ENCODE measurements at places on chromosomes 13 and 19.
A peak's percentile ranks its signal among the peaks of the same experiment; 100 is the strongest.

- DNase-seq: no peak
Measured at GRCh38 chr13:87208636-87209035, 462.5 kb upstream of the SLITRK5 start.

DNA sequence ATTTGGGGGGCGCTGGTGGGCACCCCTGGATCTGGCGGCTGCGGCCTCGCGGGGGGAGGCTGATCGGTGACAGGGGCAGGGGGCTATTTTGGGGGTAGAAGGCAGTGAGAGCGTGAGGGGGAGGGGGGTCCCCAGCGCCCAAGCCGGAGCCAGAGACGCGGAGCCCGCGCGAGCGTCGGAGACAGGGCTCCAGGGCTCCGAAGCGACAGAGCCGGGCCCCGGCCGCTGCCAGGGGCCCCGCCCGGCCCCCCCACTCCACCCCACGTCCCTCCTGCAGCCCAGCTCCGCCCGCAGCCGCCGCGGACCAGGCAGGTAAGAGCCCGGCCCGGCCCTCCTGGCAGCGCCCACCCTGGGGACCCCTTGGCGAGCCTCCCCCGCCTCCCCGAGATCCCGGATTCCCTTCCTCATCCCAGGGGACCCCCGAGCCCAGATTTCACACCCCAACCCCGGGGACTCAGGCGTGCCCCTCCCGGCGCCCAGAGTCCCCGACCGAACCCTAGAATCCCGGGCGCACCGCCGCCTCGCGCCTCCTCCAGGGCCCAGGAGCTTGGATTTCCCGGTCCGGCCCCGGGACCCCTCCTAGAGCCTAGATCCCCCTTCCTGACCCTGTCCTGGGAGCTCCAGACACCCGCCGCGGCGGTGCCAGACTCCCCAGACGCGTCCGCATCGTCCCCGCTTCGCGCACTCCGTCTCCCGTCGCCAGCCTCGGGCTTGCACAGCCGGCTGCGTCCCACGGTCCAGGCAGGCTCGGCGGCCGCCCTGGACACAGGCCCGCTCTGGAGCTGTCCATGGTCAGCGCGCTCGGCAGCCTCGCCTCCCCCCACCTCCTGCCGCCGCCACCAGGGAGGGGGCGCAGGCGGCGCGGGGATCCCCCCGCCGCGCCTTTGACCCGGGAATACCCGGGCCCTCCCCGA, at the start of gene PPFIA3:
Gene PPFIA3, plus strand, starts transcription at position 134 of the 914 bp plus-strand sequence. CDS start 8,330 bp downstream, outside the sequence.
- peak; percentile 69 for DNase-seq

DNA sequence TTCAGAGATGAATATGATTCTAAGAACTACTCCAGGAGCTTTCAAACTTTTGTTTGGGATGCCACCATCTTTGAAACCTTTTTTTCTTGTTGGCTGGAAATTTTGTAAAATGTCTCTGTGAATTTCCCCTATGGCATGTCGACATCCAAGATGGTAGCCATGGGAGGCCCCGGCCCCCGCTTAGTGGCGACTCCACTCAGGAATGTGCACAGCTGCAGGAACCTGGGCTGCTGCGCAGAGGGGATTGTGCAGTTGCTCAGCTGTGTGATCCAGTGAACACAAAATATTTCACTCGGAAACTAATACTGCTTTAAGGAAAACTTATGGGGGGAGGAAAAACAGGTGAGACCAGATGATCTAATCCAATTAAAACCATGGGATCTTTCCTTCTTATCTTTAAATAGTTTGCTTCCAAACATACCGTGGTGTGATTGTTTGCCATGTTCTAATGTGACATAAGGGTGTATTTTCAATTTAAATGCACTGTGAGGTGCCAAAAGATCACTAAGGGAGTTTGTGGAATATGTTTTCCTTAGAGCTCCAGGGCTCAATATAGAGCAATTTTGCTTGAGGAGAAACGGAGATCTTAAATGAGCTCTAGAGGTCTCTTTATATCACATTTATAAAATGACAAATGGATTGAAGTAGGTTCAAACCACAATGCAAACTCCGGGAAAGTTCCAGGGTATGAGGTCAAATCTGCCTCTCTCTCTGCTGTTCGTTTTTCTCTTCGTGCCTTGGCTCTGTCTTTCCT, 497.7 kb downstream of the FGF9 start:
- DNase-seq: no peak

GRCh38 chr19:42111811-42112210, 20.4 kb downstream of the POU2F2 start:
- DNase-seq: peak; percentile 47

DNA sequence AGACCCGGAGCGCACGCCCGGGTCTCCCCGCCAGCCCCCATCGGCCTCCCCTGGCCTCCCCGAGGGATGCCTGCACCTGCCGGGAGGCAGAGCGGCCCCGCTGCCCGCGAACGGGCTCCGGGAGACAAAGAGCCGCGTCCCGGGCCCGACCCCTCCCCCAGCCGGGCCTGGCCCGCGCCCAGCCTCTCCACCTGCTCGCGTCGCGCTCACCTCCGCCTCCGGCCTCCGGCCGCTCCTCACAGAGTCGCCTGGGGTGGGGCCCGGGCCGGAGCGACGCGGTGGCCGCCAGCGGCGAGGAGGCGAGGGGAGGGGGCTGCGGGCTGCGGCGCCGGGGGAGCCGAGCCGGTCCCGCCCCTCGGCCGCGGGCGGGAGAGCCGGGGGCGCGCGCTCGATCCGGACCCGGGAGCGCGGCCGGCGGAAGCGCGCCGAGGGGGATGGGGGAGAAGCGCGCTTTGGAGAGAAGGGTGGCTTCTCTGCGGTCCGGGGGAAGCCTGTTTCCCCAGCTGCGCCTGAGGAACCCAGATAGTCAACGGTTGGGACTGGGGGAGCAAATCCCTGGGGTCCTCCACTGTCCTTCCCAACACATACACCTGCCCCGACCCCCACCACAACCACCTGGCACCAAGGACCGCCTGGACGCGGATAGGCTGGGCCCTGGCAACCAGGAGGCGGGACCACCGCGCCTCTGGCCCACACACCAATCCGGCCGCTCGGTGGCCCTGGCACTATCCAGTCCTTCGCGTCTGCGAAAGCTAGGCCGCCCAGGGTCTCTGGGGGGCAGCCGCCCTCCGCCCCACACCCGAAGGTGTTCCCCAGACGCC, at the start of gene PRR36:
Gene PRR36, minus strand, starts transcription at position 315 of the 821 bp plus-strand sequence. CDS start 701 bp downstream, outside the sequence.
- DNase-seq: peak; percentile 29

DNA sequence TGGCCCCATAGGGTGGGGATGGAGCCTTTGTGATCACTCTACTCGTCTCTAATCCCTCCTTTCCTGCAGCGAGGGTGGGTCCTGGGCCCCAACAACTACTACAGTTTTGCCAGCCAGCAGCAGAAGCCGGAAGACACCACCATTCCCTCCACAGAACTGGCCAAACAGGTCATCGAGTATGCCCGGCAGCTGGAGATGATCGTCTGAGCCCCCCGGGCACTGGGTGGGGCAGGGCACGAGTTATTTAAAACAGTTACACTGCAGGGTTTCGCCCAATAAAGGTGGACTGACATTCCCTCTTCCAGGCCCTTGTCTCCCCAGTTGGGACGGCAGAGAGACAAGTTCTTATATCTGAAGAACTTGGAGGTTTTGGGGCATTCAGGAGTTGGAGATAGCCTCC, 4.7 kb downstream of the GGN start:
- no peak for DNase-seq

All from choroid plexus epithelial cell (primary cell).